ENCODE measurements at places on chromosomes 6 and 20.

DNA sequence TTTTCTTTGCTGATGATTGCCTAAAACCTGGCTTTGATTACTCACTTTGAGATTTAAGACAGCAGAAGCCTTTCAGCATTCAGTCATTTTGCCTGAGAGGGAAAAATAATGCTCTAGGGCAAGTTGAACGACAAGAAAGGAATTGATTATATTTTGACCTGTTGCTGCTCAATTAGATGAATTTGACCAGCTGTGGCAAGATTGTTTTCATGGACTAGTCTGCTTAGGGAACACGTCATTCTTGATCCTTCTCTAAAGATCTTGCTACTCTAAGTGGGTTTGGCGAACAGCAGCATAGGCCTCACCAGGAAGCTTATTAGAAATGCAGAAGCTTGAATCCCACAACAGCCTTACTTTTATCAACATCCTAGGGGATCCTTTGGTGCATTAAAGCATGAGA is 59.7 kb upstream of the PHACTR1 start:
- DNase-seq = no peak

DNA sequence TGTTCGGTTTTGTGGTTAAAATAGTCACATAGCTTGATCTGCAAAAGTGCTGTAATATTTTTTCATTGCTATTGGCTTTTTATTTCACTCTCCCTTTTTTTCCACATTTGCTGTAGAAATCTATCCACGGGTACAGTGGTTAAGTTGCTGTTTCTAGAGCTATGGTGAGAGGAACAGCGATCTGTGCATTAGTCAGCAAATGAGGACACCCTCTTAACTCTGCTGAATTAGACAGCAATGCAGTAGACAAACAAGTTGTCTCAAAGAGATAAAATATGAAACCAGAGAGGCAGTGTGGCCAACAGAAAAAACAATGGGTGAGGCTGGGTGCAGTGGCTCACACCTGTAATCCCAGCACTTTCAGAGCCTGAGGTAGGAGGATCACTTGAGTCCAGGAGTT is 17.6 kb upstream of the SYNJ2 start:
- DNase-seq = no peak

GRCh38 chr20:10857352-10858070 is 183.7 kb upstream of the JAG1 start:
- no peak for DNase-seq

- no peak for DNase-seq
Measured at GRCh38 chr6:112221981-112222852, 32.1 kb downstream of the LAMA4 start.

DNA sequence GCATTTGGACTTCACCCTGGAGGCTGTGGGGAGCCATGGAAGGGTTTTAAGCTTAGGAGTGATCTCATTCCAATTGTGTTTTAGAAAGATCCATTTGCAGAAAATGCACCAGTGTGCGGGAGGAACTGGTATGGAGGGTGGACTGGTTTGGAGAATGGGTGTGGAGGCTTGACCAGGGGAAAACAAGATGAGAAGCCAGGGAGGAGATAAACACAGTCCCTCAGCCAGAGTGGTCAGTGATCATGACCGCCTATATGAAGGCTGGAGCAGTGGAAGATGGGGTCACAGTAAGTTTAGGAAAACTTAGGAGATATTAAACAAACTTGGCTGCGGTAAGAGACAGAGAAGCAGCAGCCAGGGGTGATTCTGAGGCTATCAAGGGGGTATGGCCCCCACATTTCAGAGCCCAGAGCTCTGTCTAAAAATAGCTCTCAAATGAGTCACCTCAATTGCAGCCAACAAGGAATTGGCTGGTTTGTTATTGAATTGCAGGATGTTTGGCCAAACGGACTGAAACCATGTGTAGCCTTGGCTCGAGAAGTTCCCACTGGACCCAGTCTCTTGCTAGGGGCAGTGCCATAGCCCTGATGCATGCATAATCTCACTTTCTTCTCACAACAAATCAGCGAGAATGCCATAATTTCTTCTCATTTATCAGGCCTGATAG is 159.9 kb upstream of the TOP1 start:
- DNase-seq = no peak

- DNase-seq = no peak
Measured at GRCh38 chr6:18389479-18389878, 2.3 kb downstream of the RNF144B start.

DNA sequence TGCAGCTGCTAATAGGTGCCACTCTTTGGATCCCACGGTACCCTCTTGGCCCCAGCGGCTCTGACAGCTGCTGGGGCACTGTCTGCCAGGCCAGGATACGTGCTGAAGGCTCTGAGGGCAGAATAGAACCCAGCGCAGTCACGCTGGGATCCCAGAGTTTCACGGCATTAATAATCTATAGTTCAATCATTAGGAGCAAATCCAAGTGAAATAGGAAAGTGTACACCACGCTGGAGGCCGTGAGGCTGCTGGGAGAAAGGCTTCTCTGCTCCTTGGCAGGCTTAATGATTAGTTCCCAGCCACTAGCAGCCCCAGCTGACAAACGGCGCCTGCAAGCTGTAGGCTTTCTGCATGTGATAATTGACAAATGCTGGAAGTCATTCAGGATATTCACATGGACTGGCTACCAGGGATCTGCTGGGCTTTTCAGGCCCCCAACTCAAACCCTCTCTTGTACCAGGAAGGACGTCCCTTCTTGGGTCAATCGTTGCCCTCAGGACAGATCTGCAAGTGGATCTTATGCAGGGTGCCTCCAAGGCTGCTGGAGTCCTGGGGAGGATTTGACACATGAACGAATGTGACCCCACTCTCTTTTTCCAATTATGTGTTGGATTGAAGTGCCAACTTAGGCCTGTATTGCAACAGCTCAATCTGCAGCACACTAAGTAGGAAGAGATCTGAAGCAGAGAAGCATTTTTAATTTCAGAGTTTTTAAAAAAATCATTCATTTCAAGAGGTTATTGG is 50.1 kb upstream of the INSM1 start:
- no peak for DNase-seq

GRCh38 chr6:16567071-16567470 is 194.2 kb downstream of the ATXN1 start:
- no peak for DNase-seq

DNA sequence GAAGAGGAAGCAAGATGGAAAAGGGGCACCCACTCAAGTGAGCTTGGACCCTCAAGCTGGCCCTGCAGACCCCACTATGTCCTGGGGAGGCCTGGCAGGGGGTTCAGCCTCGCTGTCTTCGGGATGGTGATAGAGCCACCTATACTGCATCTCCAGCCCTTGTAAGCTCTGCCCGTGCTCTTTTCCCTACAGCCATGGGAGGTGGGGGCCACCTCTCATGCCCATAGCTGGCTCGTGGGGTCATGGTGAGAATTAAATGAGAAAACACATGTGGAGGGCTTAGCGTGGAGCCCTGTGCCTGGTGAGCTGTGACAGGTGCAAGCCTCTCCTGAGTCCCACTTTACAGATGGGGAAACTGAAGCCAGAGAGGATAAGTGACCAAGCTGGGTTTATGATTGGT is 27.7 kb downstream of the PCK1 start:
- no peak for DNase-seq

GRCh38 chr6:125794342-125795137 is 3.8 kb downstream of the NCOA7 start:
- DNase-seq = no peak

GRCh38 chr20:44054118-44054517 is 132.9 kb downstream of the JPH2 start:
- no peak for DNase-seq

GRCh38 chr6:100304575-100304974 is 160.1 kb downstream of the SIM1 start:
- no peak for DNase-seq

DNA sequence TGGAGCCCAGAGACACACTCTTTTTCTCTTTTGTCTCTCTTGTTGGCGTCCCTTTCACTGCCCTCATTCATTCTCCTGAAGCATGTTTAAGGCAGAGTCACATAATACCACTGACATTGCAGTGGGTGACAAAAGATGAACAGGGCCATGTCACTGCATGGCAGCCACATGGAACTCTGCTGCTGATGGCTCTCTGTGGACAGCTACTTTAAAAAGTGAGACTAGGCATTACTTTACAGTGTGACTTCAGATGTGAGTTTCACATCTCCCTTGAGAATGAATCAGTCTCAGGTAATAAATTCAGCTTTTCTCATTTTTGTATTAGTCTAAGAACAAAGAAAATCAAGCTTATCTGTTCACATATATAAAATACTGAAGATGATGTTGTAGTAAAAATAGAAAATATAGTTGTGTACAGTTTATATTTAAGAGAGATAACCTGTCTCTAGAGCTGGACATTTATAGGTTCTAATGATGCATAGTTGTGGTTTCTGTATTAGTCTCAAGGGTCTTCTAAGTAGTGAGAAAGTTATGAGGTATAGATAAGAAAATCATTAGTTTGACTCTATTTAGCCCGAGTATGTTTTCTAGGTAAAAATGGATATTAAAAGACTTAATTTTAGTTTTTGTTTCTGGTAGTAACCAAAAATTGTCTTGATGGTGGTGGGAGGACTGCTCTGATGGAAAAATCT is 6.1 kb downstream of the MRS2 start:
- no peak for DNase-seq

- DNase-seq = no peak
Measured at GRCh38 chr6:104162036-104162669, 697.6 kb downstream of the HACE1 start.

- DNase-seq = no peak
Measured at GRCh38 chr20:46587986-46588385, 37.5 kb upstream of the OCSTAMP start.

GRCh38 chr20:14599613-14600012 is 262.2 kb upstream of the FLRT3 start:
- DNase-seq = no peak

- peak; percentile 33 for DNase-seq
Measured at GRCh38 chr6:33199687-33200218, 712 bp downstream of the RXRB start.

- no peak for DNase-seq
Measured at GRCh38 chr6:102895683-102896082, 1502.2 kb downstream of the GRIK2 start.

GRCh38 chr6:15744818-15745402 is 82.1 kb upstream of the DTNBP1 start:
- DNase-seq = no peak

DNA sequence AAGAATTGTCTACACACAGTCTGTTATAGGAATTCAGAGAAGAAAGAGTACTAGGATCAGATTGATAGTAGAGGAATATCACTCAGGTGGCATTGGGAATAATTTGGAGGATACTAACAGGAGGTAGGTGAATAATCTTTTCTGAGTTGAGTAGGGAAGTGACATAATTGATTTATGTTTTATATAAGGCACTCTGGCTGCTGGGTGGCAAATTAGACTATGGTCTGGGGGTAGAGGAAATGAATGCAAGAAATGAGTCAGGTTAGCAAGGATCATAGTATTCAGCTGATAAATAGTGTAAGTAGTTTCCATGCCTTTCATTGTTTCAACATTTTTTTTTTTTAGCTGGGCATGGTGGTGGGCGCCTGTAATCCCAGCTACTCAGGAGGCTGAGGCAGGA is 113.3 kb downstream of the CDKAL1 start:
- no peak for DNase-seq

GRCh38 chr6:107304421-107305025 is 154.8 kb downstream of the PDSS2 start:
- no peak for DNase-seq

GRCh38 chr20:2295886-2296515 is at the start of gene TGM3:
TGM3 (plus strand) TSS chr20:2296001; CDS start chr20:2296064, 63 bp downstream.
- DNase-seq = no peak

DNA sequence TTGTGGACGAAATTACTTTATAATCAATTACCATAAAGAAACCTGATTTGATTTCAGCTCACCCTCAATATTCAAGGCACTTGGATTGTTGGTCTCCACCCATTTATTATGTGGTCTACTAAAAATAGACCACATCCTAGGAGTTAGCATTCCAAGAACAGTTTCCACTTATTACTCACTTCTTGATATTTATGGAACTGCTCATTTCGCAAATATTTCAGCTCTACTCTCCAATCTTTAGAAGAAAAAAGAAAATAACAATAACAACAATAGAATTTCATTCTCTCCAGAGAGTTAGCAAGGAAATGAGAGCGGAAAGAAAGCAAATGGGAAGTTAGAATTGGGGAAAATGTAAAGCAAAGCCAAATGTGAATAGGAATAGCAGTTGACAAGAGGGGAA is 26.2 kb upstream of the HDAC2 start:
- no peak for DNase-seq

DNA sequence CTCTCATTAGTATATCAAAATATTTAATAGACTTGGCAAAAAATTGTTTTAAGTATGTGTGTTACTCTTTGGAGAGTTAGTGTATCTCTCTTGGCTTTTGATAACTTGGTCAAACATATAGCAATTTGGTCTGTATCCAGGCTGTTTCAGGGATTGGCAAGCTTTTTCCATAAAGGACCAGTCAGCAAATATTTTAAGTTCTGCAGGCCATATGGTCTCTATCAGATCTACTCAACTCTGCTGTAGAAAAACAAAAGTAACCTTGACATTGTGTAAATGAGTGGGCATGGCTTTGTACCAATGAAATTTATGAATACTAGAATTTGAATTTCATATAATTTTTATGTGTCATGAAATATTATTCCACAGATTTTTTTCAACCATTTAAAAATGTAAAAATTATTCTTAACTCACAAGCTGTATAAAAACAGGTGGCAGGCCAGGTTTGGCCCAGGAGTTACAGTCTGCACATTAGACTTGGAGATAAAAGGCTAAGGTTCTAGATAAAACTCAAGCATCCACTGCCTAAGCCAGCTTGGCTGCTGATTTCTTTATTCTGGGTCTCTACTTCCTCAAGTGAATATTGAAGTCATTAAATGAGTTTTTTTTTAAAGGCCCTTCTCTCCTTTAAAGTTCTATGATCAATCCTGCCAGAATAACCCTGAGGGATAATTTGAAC is 13.7 kb downstream of the GSTA4 start:
- no peak for DNase-seq

- no peak for DNase-seq
Measured at GRCh38 chr6:75934643-75935472, 137.6 kb downstream of the IMPG1 start.

DNA sequence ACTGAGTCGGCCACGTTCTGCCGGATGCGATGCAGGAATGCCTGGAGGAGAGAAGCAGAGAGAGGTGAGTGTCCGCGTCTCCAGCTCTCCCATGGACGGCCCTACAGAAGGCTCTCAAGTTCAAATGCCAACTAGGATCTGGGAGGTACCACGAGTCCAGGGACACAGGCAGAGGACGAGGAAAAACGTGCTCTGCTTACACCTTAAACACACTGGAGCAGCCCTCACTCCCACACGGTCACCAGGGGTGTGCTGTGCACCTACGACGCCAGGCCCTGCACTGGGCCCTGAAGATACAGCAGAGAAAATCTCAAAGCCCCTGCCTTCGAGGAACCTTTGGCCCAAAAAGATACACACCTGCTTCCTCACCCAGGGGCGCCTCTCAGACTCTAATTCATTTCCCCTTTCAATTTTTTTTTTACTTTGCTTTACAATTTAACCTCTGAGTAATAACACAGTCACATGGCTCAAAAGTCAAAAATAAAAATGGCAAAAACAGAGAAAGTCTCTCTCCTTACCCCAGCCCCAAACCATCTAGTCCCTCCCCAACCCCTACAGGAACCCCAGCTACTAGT is 79.9 kb downstream of the PREX1 start:
- no peak for DNase-seq

Data from stimulated activated CD8-positive, alpha-beta memory T cell treated with anti-CD3 and anti-CD28 coated beads, Interleukin-4, amount 100 ng/mL, for 1 hour (primary cell).